ENCODE measurements at places on chromosomes 11 and 22.

GRCh38 chr11:9060700-9061111 lies 30.7 kb downstream of the SCUBE2 start:
- DNase-seq, result no peak

- DNase-seq, result no peak
These were observed 57.9 kb upstream of the MMP13 start for GRCh38 chr11:103013421-103013820.

GRCh38 chr22:27218012-27218920 lies 560.9 kb downstream of the MIAT start:
- DNase-seq, result no peak

GRCh38 chr11:87604350-87604749 lies 566.6 kb downstream of the TMEM135 start:
- DNase-seq, result no peak

DNA sequence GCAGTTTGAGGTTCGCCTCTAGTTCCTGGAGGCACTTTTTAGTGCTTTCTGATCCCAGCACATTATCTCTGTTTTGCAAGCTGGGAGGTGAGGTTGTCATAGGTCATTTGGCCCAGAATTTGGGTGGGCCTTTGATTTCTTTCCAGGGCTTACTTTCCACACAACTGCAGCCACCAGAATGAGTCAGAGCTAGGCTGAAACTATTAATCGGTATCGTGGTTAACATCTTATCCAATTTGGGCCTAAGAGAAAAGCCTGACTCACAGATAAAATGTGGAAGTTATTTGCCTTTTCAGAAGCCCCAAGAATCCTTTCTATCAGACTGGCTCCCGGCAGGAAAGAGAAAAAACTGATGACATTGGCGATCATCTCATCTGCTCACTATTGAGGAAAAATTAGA lies 166.4 kb downstream of the KIRREL3 start:
- no peak for DNase-seq

GRCh38 chr22:24968066-24968561 lies 15.6 kb downstream of the KIAA1671 start:
- no peak for DNase-seq

GRCh38 chr11:45110562-45110961 lies 35.9 kb upstream of the PRDM11 start:
- no peak for DNase-seq

- DNase-seq, result no peak
These were observed 631 bp upstream of the NPTXR start for GRCh38 chr22:38844315-38845003.

DNA sequence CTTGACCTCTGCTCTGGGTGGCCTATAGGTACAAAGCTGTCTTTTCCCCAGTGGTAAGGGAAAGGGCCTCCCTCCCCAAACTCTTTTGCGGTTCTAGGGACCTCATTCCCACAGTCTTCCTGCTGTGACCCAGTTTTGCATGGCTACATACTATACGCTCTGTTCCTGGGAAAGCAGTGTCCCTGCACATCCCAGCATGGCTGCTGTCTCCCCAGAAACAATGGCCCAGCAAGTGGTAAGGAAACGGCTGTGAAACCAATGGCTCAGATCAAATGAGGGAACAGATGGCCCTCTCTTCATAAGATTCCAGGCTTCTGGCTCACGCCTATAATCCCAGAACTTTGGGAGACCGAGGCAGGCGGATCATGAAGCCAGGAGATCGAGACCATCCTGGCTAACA lies 41.1 kb downstream of the RPL27A start:
- no peak for DNase-seq

DNA sequence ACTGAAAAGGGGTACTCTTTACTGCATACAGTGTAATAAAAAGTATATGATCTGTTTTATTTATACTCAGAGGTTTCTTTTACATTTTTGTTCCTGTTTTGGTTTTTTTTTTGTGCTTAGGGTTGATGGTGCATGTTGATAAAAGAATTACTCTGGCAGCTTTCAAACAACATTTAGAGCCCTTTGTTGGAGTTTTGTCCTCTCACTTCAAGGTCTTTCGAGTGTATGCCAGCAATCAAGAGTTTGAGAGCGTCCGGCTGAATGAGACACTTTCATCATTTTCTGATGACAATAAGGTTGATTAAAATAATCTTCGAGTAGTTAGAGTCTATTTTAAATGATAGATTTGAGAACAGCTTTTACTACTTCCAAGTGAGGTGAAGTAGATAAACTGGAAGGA lies 60.6 kb downstream of the DKK3 start:
- DNase-seq, result no peak

GRCh38 chr22:37242395-37242918 lies 1.6 kb downstream of the RAC2 start:
- peak; percentile 90 for DNase-seq

DNA sequence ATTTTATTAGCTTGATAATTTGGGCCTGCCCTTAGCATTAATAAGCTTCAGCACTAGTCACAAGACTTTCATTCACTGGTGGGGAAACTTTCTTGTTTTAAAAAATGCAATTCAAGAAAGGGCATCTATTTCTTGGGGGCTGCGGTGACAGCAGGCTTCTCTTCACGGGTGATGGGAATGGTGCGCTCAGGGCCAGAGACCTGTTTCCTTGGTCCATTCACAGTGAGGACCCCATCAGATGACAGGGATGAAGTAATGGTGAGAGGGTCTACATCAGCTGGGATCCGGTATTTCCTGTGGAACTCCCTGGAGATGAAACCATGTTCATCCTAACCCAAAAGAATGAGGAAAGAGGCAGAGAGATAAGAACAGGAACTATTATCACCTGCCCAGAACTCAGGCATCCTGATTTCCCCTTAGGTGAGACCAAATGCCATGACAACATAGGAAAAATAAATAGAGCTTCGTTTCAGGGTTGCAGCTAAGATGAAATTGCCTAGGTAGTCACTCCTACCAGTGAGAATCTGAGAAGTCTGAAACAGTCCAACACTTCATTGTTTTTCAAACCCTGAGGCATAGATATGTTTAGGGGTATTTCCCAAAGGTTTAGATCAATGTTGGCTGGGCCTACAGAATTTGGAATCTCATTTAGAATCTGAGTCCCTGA lies 2.8 kb downstream of the CRYAB start:
- DNase-seq, result no peak

DNA sequence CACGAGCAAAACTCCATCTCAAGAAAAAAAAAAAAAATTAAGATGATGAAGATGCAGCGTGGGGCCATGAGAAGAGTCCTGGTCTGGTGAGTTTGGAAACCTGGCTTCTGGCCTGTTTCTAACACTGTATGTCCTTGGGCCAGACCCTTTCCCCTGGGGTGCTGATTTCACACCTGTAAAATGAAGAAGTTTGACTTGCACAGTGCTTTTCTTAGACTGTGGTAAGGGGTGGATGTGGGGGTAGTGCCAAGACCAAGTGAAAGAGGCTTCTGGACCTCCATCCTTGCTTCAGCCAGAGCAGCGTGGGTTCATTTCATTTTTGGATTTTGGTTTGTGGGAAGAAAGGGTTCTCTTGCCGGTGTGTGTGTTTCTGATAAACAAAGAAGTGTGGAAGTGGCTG lies 42.1 kb downstream of the PTPRJ start:
- DNase-seq, result no peak

- no peak for DNase-seq
These were observed 1.3 kb upstream of the HBB start for GRCh38 chr11:5228124-5228523.

DNA sequence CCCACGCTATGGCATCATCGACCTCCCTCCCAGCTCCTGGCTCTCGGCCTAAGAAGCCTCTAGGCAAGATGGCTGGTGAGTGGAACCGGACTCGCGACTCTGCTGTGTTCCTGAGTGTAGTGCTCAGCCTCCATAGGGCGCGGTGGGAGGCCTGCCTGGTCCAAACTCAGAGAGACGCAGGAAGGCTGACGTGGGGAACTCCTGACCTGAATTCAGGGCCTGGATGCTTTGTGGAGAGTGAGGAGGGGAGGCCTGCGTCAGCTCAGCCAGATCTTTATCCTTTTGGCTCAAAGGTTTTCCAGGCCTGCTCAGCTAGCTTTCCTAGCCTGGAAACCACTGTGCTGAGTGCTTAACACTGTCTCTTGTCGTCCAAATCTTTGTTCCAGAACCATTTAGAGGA lies 8.0 kb downstream of the TIRAP start:
- no peak for DNase-seq

- no peak for DNase-seq
These were observed 2.4 kb downstream of the RRP8 start for GRCh38 chr11:6601041-6601461.
